ENCODE measurements at places on chromosomes 1 and 21.
A peak's percentile ranks its signal among the peaks of the same experiment; 100 is the strongest.

- no peak for DNase-seq
These were observed 69.4 kb upstream of the SAMSN1 start for GRCh38 chr21:14615359-14615974.

GRCh38 chr1:77797991-77798390 is 18.5 kb downstream of the MIGA1 start:
- no peak for DNase-seq

DNA sequence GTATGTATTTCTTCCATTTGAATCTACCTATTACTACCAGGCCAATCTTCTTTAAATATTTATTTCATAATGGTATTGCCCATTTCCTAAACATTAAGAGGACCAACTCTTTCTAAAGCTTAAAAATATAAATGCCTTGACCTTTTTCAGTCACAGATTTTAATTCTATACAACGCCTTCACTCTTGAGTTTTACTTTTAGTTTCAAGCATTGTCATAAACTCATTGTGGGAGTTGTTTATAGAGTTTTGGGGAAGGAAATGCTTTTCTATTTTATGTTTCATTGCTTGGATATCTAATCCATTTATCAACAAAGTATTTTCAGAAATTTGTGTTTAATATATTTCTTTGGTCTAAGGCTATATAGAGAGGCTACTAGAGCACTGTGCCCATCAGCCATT is 155.8 kb downstream of the DPYD start:
- no peak for DNase-seq

DNA sequence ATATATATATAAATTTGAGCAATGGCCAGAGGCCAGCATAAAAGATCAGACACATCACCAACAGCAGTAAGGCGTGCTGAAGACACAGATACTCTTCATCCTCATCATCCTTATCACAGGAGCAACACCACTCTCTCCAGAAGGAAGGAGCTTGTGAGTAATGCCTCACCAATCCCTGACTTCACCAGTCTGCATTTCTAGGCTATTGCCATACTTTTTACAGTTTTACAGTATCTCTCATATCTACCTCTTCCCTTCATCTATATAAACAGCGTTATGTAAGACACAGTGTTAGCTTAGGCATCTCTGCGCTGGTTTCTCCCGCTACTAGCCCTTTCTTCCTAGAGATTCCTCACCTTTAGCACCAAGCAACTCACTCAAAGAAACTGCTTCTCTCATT is 2.4 kb upstream of the ABL2 start:
- no peak for DNase-seq

GRCh38 chr1:243495442-243496186 is 239.8 kb downstream of the SDCCAG8 start:
- no peak for DNase-seq

DNA sequence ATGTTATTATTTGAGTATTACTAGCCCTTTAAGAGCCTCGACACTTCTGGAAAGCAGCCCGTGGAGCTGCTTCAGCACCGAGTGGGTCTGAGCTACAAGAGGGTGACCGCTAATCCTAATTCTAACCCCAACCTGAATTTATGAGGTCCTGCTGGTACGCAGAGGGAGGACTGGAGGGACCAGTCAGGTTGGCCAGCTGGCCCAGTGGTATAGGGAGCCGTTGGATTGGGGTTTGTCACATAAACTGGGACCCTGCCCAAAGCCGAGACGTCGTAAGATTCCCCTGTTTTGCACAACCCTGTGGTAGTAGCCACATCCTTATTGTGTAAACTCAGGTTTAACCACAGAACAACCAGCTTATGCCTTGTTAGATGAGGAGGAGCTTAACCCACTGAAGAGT is 60.8 kb upstream of the F3 start:
- no peak for DNase-seq

DNA sequence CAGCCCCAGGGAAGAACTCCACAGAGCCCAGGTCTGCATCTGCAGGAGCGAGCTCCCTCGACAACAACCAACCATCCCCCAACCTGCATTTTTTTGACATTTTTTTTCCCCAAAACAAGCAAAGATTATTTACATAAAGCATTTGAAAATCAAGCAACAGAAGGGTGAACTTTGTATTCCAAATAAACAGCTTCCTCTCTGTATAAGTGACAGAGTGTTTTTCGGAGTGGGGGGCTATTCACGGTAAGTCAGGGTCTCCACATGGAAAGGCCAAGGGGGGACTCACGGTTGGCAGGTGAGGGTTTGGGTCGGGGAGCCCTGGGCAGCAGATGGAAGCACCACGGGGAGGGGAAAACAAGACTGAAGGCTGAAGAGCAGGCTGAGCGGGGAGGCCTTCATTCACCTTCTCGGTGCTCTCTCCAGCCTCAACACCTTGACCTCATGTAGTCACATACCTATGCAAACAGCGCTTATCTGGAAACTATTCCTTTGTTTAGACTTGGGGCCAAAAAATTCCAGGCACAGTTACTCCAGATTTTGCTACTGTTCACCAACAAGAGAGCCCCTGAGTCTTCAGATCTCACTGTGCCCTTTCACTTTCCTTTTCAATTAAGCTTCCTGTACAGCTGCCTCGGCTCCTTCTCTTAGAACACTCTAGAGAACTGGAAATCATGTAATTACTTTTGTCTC is 27.6 kb downstream of the C2CD2 start:
- DNase-seq: no peak

DNA sequence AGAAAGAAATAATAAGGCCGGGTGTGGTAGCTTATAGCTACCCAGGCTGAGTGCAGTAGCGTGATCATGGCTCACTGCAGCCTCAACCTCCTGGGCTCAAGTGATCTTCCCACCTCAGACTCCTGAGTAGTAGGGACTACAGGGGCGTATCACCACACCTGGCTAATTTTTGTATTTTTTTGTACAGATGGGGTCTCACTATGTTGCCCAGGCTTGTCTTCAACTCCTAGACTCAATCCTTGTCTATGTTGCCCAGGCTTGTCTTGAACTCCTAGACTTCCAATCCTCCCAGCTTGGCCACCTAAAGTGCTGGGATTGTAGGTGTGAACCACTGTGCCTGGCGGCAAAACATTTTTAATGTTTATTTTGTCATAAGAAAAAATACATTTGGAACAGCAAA is 30.5 kb downstream of the MIXL1 start:
- DNase-seq: no peak

DNA sequence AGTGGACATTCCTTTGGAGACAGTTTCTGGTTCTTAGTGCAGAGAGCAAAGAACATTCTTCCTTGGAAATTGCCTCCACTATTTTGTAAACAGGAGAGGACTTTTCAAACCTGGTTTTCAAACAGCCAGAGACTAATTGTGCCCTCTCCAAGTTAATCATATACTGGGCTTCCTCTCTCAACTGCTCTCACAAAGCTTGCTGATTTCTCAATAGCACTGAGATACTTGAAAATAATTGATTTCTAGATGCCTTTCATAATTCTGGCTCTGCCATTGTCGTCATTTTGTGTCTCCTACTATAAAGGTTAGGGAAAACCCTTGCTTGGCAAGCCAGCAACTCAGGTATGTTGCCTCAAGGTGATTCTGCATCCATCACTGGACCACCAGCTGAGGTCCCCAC is 56.0 kb downstream of the KCNJ15 start:
- DNase-seq: no peak

DNA sequence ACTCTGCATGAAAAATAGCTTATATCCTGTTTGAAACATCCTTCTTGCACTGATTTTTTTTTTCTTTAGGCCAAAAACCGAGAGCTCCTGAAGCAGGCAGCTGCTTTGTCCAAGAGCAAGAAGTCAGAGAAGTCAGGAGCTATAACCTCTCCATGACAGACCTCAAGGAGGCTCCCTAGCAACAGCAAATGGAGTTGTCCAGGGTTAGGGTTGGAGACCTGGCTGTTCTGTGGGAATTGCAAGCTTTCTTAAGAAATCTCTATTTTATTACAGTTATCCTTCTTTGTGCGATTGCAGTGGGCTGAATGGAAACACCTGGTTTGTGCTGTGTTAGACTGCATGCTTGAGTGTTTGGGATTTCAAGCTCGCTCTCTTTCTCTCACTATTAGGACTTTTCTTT is 12.6 kb upstream of the STX12 start:
- no peak for DNase-seq

GRCh38 chr1:241408170-241408569 is 51.2 kb upstream of the RGS7 start:
- DNase-seq: no peak

GRCh38 chr1:171113382-171113781 is 22.7 kb downstream of the FMO3 start:
- DNase-seq: no peak

- no peak for DNase-seq
These were observed 2.1 kb downstream of the KDM5B start for GRCh38 chr1:202805886-202806844.

- no peak for DNase-seq
These were observed 62.5 kb upstream of the EFHD2 start for GRCh38 chr1:15347182-15347581.

DNA sequence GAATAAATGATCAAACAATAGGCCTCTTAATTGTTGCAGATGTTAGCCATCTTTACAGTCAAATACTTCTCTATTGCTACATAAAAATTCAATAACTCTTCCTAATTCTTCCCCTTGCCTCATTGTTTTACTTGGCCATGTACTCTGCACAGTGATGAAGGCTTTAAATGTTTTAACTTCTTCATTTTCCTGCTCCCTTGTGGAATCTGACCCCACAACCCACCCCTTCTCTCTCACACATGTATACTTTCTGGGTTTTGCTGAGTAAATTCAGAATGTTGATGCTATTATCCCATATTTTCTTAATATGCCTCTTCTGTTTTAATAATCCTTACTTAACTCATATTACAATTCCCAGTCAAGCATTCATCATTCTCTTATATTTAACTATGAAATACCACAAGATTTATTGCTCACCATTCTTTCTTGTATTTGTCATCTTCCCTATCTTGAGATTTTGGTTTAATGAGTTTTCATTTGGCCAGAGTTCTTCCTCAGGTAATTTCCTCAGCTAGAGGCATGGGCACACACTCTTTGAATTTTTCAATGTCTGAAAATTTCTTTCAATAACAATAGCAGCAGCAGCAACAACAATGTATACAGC is 327.8 kb upstream of the USP24 start:
- DNase-seq: no peak

- DNase-seq: no peak
These were observed 16.0 kb downstream of the HTR6 start for GRCh38 chr1:19680644-19681043.

GRCh38 chr1:1080122-1080757 is 6.1 kb upstream of the RNF223 start:
- DNase-seq: no peak

DNA sequence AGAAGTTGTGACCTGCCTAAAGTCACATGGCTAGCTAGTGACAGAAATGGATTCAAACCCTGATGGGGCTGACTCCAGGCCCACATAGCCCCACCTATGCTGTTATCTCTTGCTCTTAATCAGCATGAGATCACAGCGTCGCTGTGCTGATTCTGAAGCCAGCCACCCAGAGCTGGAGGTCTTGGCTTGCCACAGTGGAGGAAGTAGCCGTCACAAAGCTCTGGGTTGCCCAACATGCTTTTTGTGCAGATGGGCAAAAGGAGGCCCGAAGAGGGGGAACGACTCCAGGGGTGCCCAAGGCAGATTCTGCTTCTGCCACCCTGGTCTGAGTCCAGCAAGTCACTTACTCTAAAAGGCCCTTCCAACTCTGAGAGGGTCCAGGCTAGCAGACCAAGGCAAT is 14.7 kb upstream of the MFSD2A start:
- DNase-seq: no peak

- no peak for DNase-seq
These were observed 100.4 kb upstream of the IRF2BP2 start for GRCh38 chr1:234710381-234710780.

DNA sequence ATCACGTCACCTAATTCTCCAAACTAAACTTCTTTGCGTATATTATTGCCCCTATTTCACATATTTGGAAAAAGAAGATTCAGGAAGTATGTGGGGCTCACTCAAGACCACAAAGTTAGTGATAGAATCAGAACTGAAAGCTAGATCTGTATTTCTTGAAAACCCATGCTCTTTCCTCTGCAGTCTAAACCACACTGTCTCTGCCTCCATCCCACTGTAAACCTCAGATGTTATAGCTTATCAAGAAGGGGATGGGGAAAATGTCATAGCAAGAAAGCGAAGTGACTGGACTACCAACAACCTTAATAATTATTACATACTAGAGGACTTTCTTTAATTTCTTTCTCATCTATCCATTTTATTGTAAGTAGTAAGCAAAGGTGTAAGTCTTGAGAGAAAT is 257.7 kb upstream of the SGIP1 start:
- DNase-seq: no peak

- DNase-seq: no peak
These were observed 341.7 kb downstream of the DSCAM start for GRCh38 chr21:40505244-40505643.

DNA sequence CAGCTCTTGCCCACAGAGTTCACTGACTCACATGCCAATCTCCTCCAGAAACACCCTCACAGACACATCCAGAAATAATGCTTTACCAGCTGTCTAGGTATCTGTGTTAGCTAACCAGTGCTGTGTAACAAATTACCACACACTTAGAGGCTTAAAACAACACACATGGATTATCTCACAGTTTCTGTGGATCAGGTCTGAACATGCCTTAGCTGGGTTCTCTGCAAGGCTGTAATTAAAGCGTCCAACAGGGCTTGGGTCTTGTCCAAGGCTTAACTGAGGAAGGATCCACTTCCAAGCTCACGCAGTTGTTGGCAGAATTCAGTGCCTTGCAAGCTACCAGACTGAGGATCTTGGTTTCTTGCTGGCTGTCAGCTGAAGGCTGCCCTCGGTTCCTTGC is 92.5 kb upstream of the RGS4 start:
- no peak for DNase-seq

- DNase-seq: no peak
These were observed 46.7 kb downstream of the EPS15 start for GRCh38 chr1:51472359-51472758.

DNA sequence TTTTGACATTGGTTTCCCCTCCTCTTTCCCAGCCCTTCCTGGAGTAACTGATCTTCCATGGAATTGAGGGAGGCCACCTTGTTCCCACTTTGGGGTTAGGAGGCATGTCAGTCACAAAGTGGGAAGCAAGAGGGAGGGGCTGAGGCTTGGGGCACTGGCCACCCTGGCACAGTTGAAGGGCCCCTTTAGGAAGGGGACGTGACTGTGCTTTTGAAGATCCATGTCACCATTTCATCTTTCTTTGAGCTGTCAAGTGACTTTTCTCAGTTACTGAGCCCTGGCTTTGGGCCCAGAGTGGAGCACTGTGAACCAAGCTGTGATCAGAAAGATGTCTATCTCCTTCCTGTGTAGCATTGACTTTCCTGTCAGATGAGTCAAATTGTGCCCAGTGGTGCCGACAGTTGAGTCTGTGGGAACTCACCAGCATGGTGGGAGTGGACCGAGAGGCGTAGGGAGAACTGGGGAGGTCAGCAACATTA is 38.5 kb upstream of the TDRD10 start:
- peak; percentile 34 for DNase-seq

- DNase-seq: no peak
These were observed 36.7 kb upstream of the RASAL2 start for GRCh38 chr1:178057141-178057765.

- no peak for DNase-seq
These were observed 168.1 kb downstream of the AMY1C start for GRCh38 chr1:103917795-103918194.

DNA sequence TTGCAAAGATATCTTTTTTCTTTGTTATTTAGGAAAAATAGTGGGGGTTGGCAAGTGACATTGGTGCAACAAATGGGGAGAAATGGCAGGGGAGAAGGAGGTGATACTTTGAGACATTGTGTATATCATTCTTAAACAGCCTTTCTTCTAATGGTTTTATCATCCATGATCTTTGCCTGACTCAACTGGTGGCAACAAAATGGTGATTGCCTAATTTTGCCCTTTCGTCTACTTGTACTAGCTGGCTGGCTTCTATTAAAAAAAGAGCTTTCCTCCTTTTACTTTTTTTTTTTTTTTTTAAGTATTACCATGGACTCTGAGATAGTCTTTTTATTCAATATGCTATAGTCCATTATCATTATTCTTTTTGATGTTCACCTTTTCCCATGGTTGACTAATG is 27.7 kb downstream of the DESI2 start:
- DNase-seq: no peak
